ENCODE measurements at places on chromosomes 2 and 18. TPM values are rescaled to one million over a fixed set of nuclear protein-coding genes. Genes with fewer than 3 reads are reported as not detected.

Gene SCN7A
- total RNA-seq = 67.6 TPM

DNA sequence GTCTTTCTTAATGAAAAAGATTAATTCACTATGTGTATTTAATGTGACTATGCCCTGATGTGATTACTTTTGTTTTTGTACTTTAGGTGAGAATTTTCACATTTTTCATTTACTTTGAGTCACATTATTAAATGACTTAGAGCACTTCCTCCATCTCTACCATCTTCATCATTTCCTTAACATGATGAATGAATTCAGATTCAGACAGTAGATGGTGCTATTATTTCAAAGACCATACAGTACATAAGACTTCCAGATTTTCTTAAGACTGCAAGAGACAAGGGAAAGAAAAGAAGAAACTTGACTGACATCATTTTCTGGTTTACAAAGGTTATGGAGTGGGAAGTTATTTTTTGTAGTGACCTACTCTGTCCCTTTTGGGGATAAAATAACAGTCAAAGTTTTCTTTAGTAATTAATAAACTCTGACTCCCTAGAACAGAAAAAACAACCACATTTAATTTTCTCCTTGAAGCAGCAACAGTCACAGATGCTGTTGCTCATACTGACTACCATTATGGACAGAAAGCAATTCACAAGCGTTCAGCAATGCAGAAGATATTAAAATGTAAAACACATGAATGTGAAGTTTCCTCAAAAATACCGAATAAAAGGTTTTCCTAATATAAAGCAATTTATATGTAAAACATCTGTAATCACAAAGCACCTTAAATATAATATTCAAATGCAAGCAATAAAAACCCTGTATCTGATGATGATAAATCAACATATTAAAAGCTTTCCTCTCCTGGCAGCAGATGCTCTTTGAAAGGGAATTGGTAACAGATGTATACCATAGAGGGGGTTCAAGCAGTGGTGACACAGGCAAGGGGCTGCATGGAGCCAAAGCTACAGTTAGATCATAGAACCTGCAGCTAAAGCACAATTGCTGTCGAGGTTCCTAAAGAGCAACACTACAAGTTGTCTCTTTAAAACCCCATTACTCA, 1010.9 kb upstream of the NXPH2 start:
- no peak for ATAC-seq

Gene LRATD1
- total RNA-seq = 10.7 TPM

Gene TRMT61B
- total RNA-seq = 8.6 TPM
